Right hindlimb (tissue), 1 donor: ENCODE measurements at places on chromosomes 6 and 20.
A peak's percentile ranks its signal among the peaks of the same experiment; 100 is the strongest.

DNA sequence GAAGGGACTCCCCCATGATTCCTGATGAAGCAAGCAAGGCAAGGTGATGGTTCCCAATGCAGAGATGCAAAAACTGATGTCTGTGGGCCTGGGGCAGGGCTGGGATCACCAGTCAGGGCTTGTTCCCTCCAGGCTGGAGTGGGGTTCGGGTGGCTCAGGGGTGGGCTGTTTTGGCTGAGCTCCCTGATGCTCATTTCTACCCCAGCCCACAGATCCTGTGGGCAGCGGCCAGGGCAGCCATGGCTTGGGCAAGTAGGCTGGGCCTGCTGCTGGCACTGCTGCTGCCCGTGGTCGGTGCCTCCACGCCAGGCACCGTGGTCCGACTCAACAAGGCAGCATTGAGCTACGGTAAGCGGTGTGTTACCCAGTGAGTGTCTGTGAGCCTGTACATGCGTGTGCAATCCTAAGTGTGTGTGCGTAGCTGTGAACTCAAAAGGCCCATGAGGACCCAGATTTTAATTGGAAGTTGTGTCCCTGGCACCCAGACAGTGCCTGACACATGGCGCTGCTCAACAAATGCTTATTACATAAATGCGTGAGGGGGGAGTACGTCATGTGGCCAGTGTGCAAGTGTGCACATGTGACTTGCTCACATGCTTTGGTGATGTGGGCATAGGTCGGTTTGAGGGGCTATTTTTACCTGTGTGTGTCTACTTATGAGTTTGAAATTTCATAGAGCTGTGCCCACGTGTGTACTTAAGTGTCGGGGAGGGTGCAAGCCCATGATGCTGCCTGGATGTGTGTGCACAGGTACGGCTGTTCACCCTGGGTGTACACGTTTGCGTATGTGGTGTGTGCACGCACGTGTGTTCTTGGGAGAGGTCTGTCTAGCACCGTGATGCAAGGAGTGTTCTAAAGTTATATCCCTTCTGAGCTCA, 1.1 kb downstream of the BPIFB2 start:
- no peak for DNase-seq

DNA sequence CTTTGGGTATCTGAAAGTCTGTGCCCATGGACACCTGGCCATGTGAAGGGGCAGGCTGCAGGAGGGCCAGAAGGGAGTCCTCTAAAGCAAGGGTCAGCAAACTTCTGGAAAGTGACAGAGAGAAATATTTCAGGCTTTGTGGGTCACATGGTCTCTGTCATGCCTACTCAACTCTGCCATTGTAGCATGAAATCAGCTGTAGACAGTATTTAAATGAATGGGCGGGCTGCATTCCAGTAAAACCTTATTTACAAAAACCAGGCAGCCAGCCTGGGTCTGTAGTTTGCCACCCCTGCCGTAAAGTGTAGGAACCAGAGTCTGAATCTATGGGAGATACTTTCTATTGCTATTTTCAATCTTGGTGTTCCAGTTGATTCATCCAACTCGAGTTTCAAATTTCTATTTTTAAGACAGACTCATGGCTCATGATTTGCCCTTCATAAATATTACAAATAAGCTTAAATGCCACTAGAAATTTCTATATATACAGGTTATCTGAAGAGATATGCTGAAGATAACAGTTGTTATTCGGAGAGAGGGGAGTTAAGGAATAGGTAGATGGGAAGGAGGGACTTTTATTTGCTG, 19.0 kb upstream of the ADGRF4 start:
- DNase-seq: no peak

DNA sequence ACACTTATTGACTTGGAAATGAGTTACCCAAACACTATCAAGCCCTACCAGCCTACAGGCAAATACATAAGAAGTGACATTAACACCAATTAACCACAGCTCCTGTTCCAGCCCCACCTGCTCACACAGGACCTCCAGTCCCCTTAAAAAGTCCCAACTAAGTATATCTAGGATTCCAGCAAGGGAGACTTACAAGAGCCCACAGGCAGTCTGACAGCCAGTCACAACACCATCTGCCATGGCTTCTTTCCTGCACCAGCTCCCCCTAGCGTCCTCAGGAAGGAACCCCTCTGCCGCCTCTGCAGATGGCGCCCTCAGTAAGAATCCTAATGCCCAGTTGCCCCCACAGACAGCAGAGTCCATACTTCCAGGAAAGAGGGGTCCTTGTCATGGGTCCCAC, 122.1 kb downstream of the HIVEP2 start:
- DNase-seq: no peak

GRCh38 chr6:4656106-4656505, 120.1 kb upstream of the CDYL start:
- no peak for DNase-seq

GRCh38 chr20:51379601-51380341, 162.7 kb downstream of the NFATC2 start:
- DNase-seq: no peak

DNA sequence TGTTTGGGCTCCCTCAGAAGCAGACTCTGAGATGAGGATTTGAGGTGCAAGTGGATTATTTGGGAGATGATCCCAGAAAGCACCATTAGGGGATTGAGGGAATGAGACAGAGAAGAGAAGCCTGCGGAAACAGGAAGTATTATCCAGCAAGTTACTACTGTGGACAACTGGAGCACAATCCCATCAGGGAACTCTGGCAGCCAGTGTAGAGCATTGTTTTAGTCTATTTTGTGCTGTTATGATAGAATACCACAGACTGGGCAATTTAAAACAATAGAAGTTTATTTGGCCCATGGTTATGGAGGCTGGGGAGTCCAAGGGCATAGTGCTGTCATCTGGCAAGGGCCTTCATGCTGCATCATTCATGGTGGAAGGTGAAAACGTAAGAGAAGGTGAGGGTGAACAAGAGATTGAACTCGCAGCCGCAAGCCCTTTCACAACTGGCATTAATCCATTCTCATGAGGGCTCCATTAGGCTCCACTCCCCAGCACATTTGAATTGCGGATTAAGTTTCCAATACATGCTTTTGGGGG, 43.5 kb upstream of the SLC9A8 start:
- DNase-seq: no peak

GRCh38 chr20:24357177-24357576, 112.3 kb upstream of the SYNDIG1 start:
- DNase-seq: no peak

- DNase-seq: peak; percentile 89
Observed at GRCh38 chr6:33419580-33420490, at the start of gene SYNGAP1. TSS of gene SYNGAP1 (plus strand) at chr6:33420065. CDS start at chr6:33420265, 200 bp downstream.

- DNase-seq: no peak
Observed at GRCh38 chr6:85594197-85594930, 706 bp upstream of the SNX14 start.

GRCh38 chr6:133841176-133841575, 47.7 kb upstream of the TCF21 start:
- no peak for DNase-seq

- DNase-seq: no peak
Observed at GRCh38 chr6:5446362-5447075, 185.2 kb downstream of the FARS2 start.

GRCh38 chr20:44217342-44218092, 6.9 kb upstream of the OSER1 start:
- peak; percentile 36 for DNase-seq

- no peak for DNase-seq
Observed at GRCh38 chr6:10429638-10430427, 15.0 kb upstream of the TFAP2A start.

- no peak for DNase-seq
Observed at GRCh38 chr6:22888163-22888752, 318.9 kb downstream of the HDGFL1 start.
